ENCODE measurements at places on chromosomes 12 and 14. TPM values are rescaled to one million over a fixed set of nuclear protein-coding genes. Genes with fewer than 3 reads are reported as not detected.

GRCh38 chr14:61678975-61679374 is 16.3 kb upstream of the HIF1A start:
- peak; percentile 59 for DNase-seq

DNA sequence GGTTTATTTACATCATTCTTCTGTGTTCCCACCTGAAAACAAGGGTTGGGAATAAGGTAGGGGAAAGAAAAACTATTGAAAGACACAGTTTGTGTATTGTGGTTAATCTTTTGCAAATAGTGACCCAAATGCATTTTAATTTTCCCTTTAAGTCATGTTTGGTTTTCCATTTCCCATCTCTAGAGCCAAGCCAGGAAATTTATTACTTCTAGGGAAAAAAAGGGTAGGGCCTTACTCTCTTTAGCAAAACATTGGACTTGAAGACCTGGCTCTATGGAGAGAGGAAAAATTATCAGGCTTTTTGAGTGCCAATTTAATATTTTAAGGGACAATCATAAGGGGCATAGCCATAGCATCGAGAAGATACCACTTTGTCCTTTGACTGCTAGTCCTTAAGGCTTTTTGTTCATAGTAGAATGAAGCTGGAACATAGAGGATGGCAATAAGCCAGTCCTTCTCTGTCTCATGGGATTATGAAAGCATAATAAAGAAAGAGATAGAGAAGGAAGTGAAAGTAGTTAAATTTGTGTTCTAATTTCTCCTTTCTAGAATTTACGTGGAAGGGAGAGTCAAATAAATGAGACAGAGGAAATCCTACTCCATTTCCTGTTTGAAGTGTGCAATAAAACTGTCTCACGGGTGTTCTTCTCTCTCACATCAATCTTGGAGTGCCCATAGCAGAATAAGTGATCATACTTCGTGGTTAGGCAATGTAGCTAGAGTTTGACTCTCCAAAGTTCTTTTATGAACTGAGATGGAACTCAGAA is 50.9 kb upstream of the PPFIA2 start:
- DNase-seq: no peak

DNA sequence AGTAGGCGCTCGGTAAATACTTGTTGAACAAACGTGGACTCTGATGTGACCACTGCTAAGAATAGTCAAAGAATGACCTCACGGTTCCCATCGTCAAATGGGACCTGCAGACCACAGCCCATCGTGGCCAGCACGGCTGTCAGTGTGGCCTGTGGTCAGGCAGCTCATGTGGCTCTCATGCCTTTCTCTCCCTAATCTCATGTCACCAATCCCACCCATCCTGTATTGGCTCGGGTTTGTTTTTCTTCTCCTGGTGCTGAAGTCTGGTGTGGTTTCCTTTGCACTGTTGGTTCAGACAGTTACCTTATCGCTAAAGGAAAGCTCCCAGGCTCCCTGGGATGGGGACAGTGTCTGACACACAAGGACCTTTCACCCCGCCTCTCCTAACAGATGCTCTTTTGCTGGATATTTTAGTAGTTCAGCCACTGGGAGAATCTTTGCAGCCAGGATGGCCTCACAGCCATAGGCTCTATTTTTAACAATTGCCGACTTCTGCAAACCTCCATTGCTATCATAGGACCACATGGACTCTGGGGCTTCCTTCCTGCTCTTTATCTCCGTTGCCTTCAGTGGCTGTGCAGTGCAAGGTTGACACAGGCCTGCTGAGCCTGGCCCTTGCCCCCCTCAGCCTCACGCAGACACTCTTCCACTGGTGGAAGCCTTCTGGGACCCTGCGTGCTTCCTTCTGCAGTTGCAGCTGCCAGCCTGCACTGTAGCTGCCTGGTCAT is 293.1 kb upstream of the FKBP4 start:
- DNase-seq: no peak

Gene GOLGA5
- total RNA-seq: 33.7 TPM

All from kidney (tissue), 22 donors.